ENCODE measurements at places on chromosomes 3 and 15.

DNA sequence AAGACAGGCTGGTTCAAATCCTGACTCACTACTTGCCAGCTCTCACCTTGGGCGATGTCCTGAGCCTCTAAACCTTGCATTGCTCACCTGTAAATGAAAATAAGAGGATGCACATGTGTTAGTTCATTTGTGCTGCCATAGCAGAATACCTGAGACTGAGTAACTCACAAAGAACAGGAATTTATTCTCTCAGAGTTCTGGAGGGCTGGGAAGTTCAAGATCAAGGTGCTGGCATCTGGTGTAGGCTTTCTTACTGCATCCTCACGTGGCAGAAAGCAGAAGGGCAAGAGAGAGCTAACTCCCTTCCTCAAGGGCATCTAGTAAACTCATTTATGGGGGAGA lies 222.7 kb downstream of the MTHFS start:
- DNase-seq, result no peak

- DNase-seq, result no peak
Measured at GRCh38 chr3:45972534-45973402, 22.9 kb downstream of the FYCO1 start.

GRCh38 chr3:107855710-107856109 lies 235.1 kb downstream of the CD47 start:
- no peak for DNase-seq

GRCh38 chr3:182794455-182795388 lies 1.4 kb downstream of the ATP11B start:
- DNase-seq, result no peak

DNA sequence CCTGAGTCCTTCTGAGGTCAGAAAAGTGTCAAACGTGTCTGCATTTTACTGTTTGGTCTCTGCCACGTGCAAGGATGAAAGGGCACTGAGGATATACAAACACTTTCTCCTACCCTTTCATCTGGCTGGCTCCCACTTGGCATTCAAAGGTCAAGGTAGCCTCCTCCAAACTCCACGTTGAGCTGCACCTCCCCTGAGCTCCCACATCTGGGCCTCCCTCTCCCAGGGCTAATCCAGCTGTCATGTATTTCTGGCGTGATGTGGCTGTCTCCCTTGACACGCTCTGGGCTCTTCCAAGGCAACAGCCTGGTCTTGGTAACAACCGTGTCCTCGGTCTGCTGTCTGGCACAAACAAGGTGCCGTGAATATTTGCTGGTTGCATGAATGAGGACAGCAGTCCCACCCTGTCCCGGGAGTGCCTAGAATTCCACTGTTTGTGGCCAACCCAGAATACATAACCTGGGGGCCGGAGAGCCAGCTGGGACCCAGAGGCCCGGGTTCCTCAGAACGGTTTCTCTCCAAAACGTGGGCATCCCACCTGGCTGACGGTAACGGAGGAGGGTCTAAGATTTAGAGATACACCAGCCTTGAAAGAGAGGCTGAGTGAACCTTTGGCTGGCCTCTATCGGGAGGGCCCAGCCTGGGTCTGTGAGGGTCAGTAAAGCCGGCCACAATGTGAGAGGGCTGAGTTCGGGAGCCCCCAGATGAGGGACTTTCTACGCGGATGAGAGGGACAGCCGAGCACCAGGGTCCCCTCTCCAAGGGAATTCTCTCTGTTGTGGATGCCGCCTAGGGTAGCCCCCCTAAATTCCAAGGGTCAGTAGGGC lies 767 bp downstream of the GLT8D1 start:
- no peak for DNase-seq

DNA sequence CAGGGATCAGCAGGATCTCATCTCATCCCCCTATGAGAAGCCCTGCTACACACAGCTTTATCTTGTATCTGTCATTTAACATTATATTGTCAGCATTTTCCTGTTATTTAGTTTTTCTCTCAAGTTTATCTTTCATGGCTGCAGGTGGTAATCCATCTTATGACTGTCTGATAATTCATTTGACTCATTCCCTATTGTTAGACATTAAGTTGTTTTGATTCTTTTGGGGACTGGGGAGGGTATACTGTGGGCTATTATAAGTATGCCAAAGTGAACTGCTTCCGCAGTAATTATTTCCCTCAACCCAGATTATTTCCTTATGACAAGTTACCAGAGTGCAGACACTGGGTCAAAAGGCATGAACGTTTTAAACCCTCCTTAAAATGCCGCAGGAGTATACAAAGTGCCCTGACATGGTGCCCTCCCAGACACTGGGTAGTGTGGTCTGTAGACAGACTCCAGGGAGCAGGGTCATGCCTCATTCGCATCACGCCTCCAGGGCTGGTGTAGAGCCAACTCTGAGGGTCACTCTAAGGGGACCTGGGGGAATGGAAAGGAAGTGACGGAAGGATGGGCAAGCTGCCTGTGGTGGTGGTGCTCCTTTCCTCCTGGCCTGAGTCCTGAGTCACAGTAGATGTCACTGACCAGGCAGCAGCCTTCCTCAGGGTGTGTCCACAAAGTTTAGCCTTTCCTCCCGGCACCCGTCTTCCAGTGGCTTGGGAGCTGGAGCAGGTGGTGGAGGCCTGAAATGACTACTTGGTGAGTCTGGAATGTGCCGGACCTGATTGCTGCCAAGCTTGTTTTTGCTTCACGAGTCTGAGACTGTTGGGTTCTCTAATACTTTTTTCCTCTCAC lies 11.6 kb downstream of the GPR160 start:
- DNase-seq, result no peak

Data from anterior cingulate cortex (tissue), 58 donors.